NCI-H1105 (cell line): ENCODE measurements at places on chromosomes 6 and 20.
A peak's percentile ranks its signal among the peaks of the same experiment; 100 is the strongest.

GRCh38 chr6:106379951-106380350, 19.4 kb downstream of the CRYBG1 start:
- DNase-seq: no peak

- no peak for DNase-seq
Measured at GRCh38 chr6:118982575-118982911, 47.6 kb upstream of the MCM9 start.

DNA sequence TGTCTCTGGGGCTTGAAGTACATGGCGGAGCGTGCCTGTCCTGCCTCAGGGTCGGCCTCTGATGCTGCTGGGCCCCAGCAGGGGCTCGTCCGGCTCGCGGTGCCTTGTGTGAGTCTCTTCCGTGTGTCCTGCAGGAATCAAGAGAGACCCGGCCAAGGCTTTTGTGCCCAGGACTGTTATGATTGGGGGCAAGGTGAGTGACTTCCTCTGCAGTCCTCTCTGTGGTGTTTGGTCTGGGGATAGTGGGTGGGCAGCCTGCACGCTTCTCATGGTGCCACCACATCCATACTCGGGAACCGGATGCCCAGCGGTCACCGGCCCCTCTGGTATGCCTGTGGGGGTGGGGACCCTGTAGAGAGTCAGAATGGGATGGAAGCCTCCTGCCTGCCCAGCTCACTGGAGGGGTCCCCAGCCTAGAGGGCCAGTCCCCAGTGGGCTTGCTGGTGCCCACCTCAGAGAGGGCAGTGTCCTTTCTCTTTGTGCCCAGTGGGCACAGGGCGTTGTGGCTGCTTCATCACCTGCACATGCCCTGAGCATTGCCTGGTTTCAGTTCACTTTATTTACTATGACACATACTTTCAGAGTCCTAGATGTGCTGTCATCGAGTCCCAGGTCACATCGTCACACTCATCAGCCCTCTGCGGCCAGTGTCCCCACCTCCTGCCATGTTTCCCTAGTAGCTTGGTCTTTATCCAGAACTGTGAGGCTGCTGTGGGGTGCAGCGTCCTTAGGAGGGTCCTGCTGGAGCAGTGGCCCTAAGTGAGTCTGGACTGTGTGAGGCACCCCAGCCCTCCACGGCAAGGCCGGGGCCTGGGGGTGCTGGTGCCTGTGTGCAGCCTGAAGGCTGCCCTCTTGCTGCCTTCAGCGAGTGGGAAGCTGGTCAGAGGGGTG, 40.7 kb downstream of the PYGB start:
- no peak for DNase-seq

- no peak for DNase-seq
Measured at GRCh38 chr6:67896476-67896875, 738.6 kb upstream of the ADGRB3 start.

DNA sequence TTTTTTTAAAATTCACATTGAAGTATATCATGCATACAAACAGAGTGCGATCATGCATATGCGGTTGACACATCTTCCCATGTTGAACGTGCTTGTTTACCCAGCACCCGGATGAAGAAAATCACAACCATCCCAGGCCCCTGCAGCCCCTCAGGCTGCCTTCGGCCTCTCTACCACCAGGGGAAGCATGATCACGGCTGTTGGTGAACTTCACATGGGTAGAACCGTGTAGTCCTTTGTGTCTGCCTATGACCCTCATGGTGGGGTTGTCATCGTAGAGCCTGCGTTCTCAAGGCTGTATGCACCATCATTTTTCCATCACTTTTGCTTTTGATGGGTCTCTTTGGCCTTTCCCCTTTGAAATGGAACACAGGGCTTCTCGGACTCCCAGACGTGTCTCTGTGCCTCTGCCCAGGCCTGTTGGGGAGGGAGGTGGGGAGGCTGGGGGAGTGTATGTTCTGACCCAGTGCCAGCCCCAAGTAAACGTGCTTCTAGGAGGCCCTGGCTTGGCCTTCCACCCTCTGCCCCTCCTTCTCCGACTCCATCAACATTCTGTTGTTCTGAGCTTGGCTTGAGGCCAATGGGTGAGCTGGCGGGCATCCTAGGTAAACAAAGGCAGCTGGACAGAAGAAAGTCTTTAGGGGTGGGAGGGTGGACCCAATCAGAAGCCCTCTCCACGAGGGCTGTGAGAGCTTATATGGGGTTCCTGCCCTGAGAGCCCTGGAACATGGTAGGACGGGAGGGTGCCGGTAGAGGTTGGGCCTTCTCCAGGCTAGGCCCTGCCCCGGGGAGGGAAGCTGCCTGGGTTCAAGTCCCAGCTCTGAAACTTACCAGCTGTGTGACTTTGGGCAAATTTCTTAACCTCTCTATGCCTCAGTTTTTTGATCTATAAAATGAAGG, 39.7 kb downstream of the TGM2 start:
- DNase-seq: peak; percentile 96

DNA sequence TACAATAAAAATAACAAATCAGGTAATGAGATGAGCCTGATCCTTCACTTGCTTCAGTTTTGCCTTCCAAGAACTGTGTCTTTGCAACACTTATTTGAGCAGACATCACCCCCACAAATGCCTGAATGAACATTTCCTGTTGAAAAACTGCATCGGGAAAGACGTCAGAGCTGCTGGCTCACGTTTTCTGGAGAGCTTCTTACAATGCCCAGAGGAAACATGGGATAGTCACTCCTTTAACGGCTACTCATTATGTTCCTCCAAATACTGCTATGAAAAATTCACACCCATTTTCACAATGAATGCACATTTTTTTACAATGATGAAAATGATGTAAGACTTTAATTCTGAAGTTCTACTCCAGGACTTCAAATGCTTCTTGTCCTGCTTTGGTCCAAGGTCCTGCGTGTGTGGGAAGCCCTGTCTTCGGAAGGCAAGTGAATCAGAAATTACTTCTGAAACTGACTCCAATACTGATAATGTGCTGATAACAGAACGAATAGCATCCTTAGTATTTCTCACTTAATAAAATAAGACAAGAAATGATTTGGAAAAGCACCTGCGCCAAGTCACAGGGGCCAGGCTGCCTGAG, 238.0 kb downstream of the ANKRD60 start:
- DNase-seq: no peak

DNA sequence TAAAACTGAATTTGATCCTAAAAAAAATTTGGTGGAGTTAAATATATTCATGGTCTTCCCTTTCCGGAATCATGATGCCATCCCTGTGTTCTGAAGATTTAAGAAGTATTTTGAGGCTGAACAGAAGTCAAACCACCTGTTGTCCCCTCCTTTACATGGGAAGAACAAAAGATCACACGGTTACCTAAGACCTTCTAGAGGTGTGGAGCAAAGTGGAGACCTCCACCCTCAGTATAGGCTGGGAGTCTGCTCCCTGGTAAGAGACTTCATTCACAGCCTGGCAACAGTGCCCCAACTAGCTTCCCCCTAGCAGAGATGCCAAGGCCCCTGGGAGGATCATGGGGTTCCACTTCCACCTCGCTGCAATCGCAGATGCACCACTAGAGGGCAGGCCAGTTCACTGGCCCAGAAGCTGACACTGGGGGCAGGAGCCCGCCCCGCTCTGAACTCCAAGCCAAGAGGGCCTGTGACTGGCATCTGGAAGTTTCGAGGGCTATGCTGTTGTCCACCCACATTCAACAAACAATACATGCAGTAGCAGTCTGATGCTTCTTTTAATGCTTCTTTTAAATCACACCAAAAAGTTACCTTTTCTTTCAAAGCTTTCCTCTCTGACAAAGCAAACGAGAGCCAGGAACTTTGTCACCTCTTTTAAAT, 19.5 kb upstream of the UBE2J1 start:
- peak; percentile 43 for DNase-seq

DNA sequence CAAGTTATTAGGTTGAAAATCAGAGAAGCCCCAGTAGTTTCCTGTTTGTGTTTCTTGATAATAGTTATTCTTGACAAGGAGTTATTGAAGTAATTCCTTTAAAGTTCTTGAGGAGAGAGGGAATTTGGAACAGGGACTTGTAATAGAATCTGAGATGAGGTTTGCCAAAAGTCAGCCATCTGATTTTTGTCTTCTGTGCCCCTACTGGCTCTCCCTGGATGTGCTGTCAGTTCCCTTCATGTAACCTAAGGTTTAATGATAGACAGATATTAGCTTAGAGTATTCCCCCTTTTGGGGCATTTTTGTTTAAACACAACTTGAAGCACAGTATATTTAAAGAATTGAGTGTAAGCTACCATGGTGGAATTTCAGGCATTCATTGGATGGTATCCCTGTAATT, 71.4 kb downstream of the CARMIL1 start:
- no peak for DNase-seq

DNA sequence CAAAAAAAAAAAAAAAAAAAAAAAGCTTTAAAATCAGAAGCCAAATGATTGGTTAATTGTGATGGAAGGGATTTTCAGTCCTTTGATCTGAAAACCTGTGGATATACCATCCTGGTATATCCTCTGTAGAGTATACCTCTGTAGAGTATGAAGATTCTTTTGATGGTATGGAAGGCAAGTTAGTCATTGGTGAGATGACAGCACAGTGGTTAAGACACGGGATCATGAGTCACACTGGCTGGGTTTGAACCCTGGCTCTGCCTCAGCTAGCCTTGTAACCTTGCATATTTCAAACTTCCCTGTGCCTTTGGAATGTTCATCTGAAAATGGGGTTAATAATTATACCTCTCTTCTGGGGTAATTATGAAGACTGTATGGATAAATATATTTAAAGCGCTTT, 179.3 kb downstream of the CARMIL1 start:
- no peak for DNase-seq

GRCh38 chr6:156557251-156557910, 219.8 kb upstream of the ARID1B start:
- no peak for DNase-seq

- no peak for DNase-seq
Measured at GRCh38 chr6:32216998-32217397, 6.9 kb downstream of the NOTCH4 start.

DNA sequence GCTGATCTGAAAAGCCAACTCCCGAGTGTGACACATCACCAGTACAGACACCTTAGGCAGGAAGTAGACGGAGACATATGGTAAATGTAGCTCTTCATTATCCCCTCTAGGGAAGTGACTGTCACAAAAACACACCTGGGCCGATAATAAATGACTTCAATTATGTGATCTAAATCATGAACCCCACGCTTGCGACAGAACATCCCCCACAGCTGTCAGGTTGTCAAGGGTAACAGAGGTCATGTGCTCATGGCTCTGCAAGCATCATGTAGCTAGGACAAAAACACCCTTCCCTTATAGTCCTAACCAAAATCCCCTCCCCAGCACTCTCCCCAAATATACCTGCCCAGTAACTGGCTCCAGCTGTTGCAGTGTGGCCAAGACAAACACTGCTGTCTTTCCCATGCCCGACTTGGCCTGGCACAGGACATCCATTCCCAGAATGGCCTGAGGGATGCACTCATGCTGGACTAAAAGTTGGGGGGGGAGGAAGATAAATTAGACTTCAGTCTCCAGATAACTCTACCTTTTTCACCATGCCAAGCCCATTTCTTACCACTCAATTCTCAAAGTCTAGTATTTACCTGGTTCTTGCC, 2.9 kb downstream of the DDX39B start:
- no peak for DNase-seq

DNA sequence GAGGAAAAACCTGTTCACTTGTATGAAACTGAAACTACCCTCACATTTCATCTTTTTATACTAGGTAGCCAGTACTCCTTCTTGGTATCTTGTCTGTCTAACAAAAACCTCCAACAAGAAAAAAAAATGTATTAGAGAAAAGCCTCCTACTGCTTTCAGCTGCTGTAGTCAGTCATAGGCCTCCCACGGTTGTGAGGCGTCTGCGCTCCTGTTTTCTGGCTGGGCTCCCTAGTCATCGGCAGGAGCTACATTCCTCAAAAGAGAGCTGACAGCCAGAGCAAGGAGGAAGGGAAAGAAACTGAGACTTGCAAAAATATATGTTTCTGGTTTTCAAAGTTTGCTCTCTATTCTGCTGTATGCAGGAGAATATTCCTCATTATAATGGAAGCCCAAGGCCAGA, 517.0 kb downstream of the LMBRD1 start:
- DNase-seq: no peak

GRCh38 chr6:30450909-30451841, 38.1 kb upstream of the HLA-E start:
- no peak for DNase-seq
